ENCODE measurements at places on chromosomes 7 and 10. TPM values are rescaled to one million over a fixed set of nuclear protein-coding genes. Genes with fewer than 3 reads are reported as not detected.

The GET4 gene
- total RNA-seq: 17.1 TPM

The ATAD1 gene
- total RNA-seq: 31.2 TPM

The REEP3 gene
- total RNA-seq: 18.5 TPM

The GRM3 gene
- not detected for total RNA-seq

DNA sequence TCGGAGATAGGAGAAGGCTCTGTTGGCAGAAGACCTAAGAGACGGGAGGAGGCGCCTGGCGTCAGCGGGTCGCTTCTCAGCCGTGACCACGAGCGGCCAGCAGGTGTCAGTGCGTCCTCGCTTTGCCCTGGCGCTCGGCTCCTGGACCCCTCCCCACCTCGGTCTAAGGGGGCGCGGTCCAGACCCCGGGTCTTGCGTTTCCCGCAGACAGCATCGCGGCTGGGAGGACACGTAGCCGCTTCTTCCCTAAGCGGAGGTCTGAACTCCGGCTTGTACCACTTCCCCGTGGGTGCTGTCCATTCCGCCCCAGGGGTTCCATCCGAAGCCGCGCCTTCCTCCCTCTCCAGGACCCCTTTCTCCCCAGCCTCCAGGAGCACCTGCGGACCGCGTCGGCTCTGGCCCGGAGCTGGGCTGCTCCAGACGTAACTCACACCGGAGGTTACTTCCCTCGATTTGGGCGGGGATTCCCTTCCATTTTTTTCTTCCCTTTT is 593 bp upstream of the ADRA2A start:
- peak; percentile 77 for ATAC-seq

- peak; percentile 19 for ATAC-seq
Observed at GRCh38 chr10:87656431-87657072, 3.1 kb upstream of the PAPSS2 start.

DNA sequence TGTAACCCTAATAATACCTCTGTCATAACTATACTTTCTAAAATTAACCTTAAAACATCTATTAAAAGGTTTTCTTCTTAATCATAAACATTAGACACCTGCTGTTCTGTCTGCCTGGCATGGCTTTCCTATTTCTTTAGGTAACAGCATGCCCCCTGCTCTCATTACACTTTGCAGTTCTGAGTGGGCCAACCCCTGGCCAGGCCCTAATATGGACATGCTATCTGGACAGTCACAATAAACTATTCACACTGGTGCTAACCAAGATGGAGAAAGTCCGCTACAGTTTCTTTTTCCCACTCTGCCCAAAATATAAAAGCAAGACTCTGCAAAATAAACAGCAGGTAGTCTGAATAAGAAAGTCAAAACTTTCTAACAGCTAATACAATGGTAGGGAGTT is 84.0 kb downstream of the ELAPOR2 start:
- ATAC-seq: no peak

GRCh38 chr10:54691331-54691730 is 109.7 kb downstream of the PCDH15 start:
- ATAC-seq: no peak

GRCh38 chr7:101901661-101902491 is 84.5 kb downstream of the CUX1 start:
- ATAC-seq: no peak

- no peak for ATAC-seq
Observed at GRCh38 chr7:158257001-158257400, 330.6 kb downstream of the PTPRN2 start.

DNA sequence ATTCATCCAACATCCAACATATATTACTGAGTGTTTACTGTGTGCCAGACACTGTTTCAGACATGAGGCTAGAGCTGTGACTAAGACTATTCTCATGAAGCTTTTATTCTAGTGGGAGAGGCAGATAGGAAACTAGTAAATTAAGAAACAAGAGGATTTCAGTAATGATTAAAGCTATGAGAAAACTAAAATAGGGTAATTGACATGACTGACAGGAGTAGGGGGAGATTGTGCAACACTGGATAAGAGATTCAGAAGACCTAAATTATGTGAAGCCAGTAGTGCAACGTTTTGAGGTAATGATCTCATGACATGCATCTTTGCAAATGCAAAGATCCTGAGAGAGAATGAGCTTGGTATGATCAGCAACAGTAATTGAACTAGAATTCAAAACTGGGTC is 48.6 kb upstream of the MKLN1 start:
- no peak for ATAC-seq

Measured in activated T-helper 17 cell treated with anti-CD3 and anti-CD28 coated beads, Interleukin-2, amount 50 U/mL, for 72 hours (primary cell).